Activated CD4-positive, alpha-beta memory T cell treated with anti-CD3 and anti-CD28 coated beads for 36 hours (primary cell): ENCODE measurements at places on chromosomes 1 and 21. TPM values are rescaled to one million over a fixed set of nuclear protein-coding genes. Genes with fewer than 3 reads are reported as not detected.

DNA sequence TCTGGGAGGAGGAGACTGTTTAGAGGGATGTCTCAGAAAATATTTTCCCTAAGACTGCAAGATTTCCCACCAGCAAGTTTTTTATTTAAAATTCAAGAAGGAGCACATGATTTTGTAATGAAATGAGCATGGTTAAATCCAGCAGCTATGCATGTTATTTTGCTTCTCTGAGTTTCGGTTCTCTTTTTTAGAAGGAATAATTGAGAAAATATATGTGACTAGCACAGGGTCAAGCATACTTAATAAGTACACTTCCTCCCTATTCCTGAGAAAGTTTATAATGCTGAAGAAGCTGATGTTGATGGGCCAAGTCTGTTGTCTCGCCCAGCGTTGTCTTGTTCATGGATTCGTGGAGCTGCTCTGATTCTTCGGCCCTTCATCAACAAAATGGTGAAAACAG, 51.2 kb downstream of the EXO1 start:
- H3K4me3 ChIP-seq = no peak overlapping the region
- H3K27ac ChIP-seq = no peak overlapping the region
- DNase-seq = no peak
- no peaks in the 10 kb centered on the region for H3K27me3 ChIP-seq
- no peaks in the 10 kb centered on the region for H3K4me1 ChIP-seq

GRCh38 chr1:56334047-56334446, 245.3 kb downstream of the PLPP3 start:
- no peaks in the 10 kb centered on the region for H3K4me1 ChIP-seq
- H3K27me3 ChIP-seq = no peaks in the 10 kb centered on the region
- no peak for DNase-seq
- no peaks in the 10 kb centered on the region for H3K36me3 ChIP-seq
- H3K27ac ChIP-seq = no peak overlapping the region
- no peak overlapping the region for H3K4me3 ChIP-seq

GRCh38 chr1:246397046-246397445, 110.0 kb downstream of the SMYD3 start:
- H3K4me3 ChIP-seq = no peak overlapping the region
- H3K27me3 ChIP-seq = no peaks in the 10 kb centered on the region
- no peak overlapping the region for H3K27ac ChIP-seq
- no peak for DNase-seq

GRCh38 chr21:27584256-27584655, 617.4 kb upstream of the ADAMTS5 start:
- H3K27ac ChIP-seq = no peak overlapping the region
- no peak for DNase-seq
- H3K4me3 ChIP-seq = no peak overlapping the region
- no peaks in the 10 kb centered on the region for H3K27me3 ChIP-seq
- H3K36me3 ChIP-seq = no peaks in the 10 kb centered on the region

GRCh38 chr1:7467476-7468175, 303.5 kb upstream of the VAMP3 start:
- H3K4me1 ChIP-seq = no peaks in the 10 kb centered on the region
- H3K27me3 ChIP-seq = peaks cover 3% of the 10 kb centered on the region
- no peak overlapping the region for H3K4me3 ChIP-seq

- no peaks in the 10 kb centered on the region for H3K27me3 ChIP-seq
- H3K27ac ChIP-seq = no peak overlapping the region
- H3K36me3 ChIP-seq = no peaks in the 10 kb centered on the region
- DNase-seq = no peak
- H3K4me3 ChIP-seq = no peak overlapping the region
These were observed 8.9 kb downstream of the COQ8A start for GRCh38 chr1:226948996-226949395.

GRCh38 chr1:221559911-221560310, 182.0 kb downstream of the DUSP10 start:
- no peak for DNase-seq
- no peaks in the 10 kb centered on the region for H3K36me3 ChIP-seq
- peaks cover 1% of the 10 kb centered on the region for H3K27me3 ChIP-seq
- H3K27ac ChIP-seq = no peak overlapping the region
- no peaks in the 10 kb centered on the region for H3K4me1 ChIP-seq
- no peak overlapping the region for H3K4me3 ChIP-seq

DNA sequence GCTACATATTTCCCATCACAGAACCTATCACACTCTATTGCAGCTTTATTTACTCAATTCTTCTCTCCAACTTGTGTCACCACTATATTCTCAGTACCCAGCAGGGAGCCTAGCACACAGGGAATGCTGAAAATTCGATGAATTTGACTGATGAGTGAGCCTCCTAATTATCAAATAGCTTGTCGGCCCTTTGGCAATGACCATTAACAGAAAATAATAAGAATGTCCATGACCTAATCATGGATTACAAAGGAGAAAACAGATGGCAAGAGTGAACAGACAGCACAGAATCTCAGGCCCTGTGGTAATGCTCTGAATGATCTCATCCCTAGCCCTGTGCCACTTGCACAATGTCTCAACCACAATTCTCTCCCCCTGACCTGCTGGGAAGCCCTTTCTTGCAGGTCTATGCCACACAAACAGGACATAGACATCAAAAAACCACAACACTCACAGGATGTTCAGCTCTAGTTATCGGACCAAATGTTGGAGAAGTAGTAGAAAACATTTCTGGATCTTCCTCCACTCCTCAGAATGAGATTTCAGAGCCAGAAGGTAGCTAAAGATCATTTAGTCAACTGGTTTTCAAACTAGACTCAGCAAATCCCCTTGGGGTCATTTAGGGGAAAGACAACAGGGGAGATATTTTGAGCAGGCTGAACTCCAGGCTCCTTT, 68.4 kb downstream of the LUZP1 start:
- H3K27me3 ChIP-seq = no peaks in the 10 kb centered on the region
- peak overlapping the region; percentile 64 for H3K27ac ChIP-seq
- H3K36me3 ChIP-seq = peaks cover 2% of the 10 kb centered on the region
- DNase-seq = peak; percentile 74

DNA sequence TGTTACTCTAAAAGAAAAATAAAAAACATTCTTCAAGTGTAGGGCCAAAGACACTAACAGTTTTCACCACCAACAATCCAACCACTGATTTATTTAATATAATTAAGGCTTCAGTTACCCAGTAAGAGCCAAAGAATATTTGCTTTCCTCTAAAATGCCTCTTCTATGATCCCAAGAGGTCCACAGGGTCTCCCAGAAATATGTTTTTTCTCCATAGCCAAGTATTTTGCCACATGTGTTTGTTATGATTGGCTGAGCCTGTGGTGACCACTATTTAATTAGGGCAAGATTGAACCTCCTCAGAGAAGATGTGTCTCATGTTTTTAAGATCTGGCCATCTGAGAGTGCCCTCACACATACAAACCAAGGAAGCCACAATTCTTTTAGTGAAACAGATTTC, 135.9 kb downstream of the TPR start:
- H3K4me1 ChIP-seq = no peaks in the 10 kb centered on the region
- H3K4me3 ChIP-seq = no peak overlapping the region
- H3K27me3 ChIP-seq = no peaks in the 10 kb centered on the region
- H3K36me3 ChIP-seq = no peaks in the 10 kb centered on the region
- DNase-seq = no peak

GRCh38 chr1:197984289-197984688, 67.1 kb downstream of the LHX9 start:
- no peak overlapping the region for H3K4me3 ChIP-seq
- peaks cover 2% of the 10 kb centered on the region for H3K27me3 ChIP-seq
- DNase-seq = no peak
- no peaks in the 10 kb centered on the region for H3K4me1 ChIP-seq
- H3K36me3 ChIP-seq = no peaks in the 10 kb centered on the region

- H3K4me3 ChIP-seq = no peak overlapping the region
- peaks cover 7% of the 10 kb centered on the region for H3K27me3 ChIP-seq
- H3K36me3 ChIP-seq = no peaks in the 10 kb centered on the region
- DNase-seq = no peak
These were observed 133.5 kb downstream of the UCK2 start for GRCh38 chr1:165960881-165961280.

Gene COL24A1
- total RNA-seq = not detected
